Activated CD4-positive, alpha-beta T cell treated with anti-CD3 and anti-CD28 coated beads, Interleukin-2, amount 50 U/mL, for 24 hours (primary cell): ENCODE measurements at places on chromosomes 2 and 18.

GRCh38 chr18:43681661-43682060 is 404.4 kb upstream of the SYT4 start:
- no peak for DNase-seq

DNA sequence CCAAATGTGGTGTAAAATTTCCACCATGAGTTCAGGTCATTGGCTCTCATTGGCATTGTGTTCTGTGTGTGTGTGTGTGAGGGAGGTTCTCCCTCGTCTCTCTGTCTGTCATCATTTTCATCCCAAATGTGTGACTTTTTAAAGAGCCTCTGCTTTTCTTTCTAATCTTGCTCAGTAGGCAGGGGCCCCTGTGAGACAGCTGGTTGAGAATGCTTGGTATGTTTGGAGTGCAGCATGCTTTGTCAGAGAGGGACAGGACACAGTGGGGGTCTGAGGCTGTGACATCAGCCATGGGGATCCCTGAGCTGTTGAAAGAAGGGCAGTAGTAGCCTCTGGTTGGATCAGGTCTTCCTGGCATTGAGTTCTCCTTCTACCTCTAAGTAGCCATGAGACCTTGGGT is 10.6 kb downstream of the PTPRM start:
- DNase-seq = no peak

- no peak for DNase-seq
Measured at GRCh38 chr2:174574657-174575056, 22.9 kb downstream of the WIPF1 start.

DNA sequence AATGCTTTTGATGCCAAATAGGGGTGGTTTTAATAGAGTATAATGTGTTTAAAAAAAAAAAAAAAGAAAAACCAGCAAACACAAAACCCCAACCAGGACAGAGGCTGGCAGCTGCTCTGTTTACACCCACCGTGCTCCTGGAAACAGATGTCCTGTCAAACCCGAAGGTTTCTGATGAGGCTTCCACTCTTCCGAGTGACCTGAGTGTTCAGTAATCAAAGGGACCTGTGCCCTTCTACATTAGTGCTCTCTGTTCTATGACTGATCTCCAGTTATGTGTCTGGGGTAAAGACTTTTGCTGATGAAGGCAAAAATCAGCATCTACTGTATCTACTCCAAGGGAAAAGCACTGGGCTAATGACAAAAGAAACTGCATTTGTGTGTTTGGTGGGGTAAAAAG is 3.5 kb upstream of the KLHL29 start:
- DNase-seq = no peak

DNA sequence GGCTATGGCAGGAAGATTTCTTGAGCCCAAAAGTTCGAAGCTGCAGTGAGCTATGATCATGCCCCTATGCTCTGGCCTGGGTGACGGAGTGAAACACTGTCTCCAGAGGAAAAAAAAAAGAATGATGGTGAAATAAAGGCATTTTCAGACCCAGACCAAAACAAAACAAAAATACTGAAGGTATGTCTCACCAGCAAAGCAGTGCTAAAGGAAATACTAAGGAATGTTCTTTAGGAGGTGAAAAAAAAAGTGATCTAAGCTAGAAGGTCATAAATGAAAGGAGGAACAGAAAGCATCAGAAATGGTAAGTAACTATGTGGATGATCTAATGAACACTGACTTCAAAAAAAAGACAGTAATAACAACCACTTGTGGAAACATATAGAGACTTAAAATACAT is 18.7 kb downstream of the SS18 start:
- no peak for DNase-seq

DNA sequence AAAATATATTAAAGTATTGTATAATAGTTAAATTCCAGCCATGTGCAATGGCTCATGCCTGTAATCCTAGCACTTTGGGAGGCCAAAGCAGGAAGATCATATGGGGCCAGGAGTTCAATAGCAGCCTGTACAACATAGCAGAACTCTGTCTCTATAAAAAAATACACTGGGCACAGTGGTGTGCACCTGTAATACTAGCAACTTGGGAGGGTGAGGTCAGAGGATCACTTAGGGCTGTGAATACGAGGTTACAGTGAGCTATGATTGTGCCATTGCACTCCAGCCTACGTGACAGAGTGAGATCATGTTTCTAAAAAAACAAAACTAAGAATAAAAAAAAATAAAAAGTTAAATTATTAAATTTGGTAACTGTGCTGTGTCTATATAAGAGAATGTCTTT is 36.1 kb downstream of the ZRANB3 start:
- no peak for DNase-seq

- no peak for DNase-seq
Measured at GRCh38 chr2:128347701-128348539, 29.3 kb upstream of the HS6ST1 start.

GRCh38 chr2:54577035-54577434 is 120.9 kb downstream of the SPTBN1 start:
- no peak for DNase-seq

DNA sequence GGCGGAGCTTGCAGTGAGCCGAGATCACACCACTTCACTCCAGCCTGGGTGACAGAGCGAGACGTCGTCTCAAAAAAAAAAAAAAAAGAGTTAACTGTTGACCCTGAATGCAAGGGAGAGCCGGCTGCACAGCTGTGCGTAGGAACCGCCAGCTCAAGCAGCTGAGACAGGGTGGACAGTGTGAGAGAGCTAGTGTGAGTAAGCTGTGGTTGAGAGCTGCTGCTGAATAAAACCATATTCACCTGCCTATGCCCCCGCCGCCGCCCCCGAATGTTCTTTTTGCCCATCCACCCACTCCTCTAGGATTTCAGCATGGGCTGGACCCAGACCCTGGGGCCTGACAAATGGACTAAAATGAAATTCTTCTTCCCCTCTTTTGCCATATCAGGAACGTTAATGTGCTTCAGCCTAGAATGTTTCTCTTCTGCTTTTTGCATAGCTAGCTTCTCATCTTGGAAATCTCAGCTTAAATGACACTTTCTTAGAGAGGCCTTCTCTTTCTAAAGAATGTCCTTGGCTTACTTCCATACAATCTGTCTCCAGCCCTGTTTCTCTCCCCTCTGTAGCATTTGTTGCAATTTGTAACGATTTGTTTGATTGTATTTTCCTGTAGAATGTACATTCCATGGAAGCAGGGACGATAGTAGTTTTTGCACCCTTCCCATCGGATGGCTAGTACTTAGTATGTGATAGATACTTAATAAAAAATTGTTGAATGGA is 142.7 kb downstream of the KLHL14 start:
- DNase-seq = no peak

- no peak for DNase-seq
Measured at GRCh38 chr2:234967870-234968208, 16.0 kb downstream of the SH3BP4 start.

DNA sequence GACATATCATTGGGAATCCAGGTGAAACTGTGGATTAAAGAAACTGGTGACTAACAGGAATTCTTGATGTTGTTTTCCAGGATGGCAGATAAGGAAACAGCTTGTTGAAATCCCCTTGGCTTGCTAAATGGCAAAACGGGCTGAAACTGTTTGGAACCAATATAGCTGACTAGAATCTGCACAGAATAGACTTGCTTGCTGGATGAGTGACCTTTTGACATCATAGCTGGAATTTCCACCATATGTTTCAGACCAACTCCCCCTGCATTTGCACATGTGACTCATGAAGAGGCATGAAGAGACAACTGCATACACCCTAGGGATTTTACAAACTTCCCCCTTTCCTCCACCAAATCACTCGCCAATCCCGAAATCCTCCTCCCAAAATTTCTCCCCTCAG is 87.7 kb upstream of the LYPD1 start:
- DNase-seq = no peak

DNA sequence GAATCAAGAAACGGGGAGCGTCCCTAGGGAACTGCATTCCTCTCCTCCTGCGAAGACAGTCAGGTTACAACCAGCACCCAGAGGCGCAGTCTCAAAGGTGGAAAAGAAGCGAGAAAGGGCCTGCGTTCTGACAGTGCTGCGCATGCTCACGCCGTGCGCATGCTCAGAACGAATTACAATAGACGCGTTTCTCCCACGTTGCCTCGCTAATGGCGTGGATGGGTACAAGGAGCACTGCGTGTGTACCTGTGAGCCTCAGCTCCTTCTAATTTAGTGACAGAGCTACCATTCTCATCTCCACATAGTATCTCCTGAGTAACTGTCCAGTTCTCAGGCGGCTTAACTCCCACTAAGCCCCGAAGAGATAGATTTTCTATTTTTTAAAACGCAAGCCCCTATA is 448.8 kb downstream of the TXNL1 start:
- no peak for DNase-seq

GRCh38 chr18:13216092-13216582 is 2.4 kb upstream of the LDLRAD4 start:
- peak; percentile 47 for DNase-seq

GRCh38 chr2:11899264-11899818 is 152.9 kb downstream of the LPIN1 start:
- no peak for DNase-seq

GRCh38 chr2:233350708-233351107 is 3.6 kb upstream of the DGKD start:
- DNase-seq = no peak

- DNase-seq = no peak
Measured at GRCh38 chr2:165920748-165921147, 32.8 kb downstream of the TTC21B start.

DNA sequence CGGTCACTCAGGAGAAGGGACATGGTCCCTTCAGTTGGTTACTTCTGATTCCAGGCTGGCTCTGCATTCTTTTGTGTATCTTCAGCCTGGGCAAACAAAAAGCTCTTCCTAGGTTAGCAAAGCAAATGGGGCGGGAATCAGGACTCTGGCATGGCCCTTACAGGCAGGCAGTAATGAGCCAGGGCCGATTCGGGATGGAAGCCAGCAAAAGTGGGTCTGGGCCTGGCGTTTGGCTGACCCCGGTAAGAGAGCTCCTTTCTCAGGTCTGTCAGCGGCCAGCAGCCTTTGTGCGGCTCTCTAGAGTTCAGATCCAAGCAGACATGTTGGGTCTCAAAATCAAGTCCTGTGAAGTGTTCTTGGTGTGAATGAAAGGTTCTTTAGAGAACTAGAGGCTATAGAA is 81.5 kb upstream of the EML6 start:
- no peak for DNase-seq
